ENCODE measurements at places on chromosomes 7 and 10.
A peak's percentile ranks its signal among the peaks of the same experiment; 100 is the strongest.

- no peak for DNase-seq
Measured at GRCh38 chr10:3241274-3241921, 68.8 kb upstream of the PITRM1 start.

- DNase-seq: no peak
Measured at GRCh38 chr7:24135003-24135817, 148.8 kb upstream of the NPY start.

- no peak for DNase-seq
Measured at GRCh38 chr7:120272701-120273475, at the start of gene KCND2. Gene KCND2, plus strand, starts transcription at chr7:120273175.

- no peak for DNase-seq
Measured at GRCh38 chr7:114865564-114865963, 56.3 kb upstream of the MDFIC start.

- peak; percentile 83 for DNase-seq
Measured at GRCh38 chr7:132251327-132251659, 325.0 kb downstream of the PLXNA4 start.

- DNase-seq: no peak
Measured at GRCh38 chr7:41125343-41125742, 577.5 kb downstream of the INHBA start.

DNA sequence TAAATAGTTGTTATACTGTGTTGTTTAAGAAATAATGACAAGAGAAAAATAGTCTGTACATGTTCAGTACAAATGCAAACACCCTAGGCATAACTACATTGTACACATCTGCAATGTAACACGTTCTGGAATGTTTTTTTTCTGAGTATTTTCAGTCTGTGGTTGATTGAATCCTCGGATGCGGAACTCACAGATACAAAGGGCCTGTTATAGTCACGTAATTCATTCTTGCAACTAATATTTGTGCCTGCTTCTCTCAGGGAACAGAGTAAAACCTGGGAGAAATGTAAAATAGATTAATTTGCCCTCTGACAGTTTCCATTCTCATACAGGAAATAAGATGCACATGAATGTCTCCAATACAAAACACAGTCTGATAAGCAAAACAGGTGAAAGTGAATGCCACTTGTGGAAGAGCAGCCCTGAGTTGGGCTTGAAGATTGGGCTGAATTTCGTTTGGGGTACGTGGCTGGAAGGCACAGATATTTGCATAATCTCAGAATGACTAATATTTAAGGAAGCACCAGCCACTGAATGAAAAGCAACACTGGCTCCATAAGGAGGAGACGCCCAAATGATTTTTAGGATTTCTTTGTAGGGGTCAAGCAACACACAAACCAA lies 19.1 kb downstream of the DENND2A start:
- no peak for DNase-seq

DNA sequence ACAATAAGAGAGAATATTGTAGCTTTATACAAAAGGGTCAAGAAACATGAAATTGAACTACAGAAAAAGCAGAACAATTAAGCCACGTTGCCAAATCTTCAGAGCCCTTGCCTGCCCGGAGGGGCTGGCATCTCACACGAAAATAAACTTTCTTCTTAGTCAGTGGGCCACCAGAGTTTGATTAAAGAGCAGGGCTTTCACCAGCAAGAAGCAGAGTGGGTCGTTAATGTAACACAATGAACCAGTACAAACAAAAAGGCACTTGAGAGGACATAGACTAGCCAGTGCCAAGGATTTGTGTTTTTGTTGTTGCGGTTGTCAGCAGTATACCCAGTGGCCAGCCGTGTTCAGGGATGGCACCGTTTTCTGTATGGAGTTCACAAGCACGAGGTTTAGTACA lies 155.4 kb downstream of the NRP1 start:
- DNase-seq: peak; percentile 24

- peak; percentile 31 for DNase-seq
Measured at GRCh38 chr7:2585446-2585845, 26.7 kb downstream of the IQCE start.

DNA sequence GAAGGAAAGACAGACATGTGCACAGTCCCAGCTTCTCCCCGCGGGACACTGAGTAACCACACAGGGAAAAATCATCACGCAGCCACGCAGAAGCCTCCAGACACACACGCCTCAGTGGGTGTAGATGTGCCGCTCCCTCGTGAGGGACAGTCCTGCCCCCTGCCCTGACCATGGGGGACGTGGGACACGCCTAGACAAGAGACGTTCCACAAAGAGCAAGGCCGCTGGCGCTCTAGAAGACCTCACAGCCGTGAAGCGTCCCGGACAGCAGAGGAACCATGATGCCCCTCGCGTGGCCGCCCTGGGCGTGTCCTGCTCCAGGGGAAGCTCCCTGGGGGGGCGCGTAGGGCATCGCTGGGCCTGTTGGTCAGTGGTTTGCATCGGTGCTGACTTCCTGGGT lies 210.8 kb downstream of the DNAJB6 start:
- DNase-seq: no peak

DNA sequence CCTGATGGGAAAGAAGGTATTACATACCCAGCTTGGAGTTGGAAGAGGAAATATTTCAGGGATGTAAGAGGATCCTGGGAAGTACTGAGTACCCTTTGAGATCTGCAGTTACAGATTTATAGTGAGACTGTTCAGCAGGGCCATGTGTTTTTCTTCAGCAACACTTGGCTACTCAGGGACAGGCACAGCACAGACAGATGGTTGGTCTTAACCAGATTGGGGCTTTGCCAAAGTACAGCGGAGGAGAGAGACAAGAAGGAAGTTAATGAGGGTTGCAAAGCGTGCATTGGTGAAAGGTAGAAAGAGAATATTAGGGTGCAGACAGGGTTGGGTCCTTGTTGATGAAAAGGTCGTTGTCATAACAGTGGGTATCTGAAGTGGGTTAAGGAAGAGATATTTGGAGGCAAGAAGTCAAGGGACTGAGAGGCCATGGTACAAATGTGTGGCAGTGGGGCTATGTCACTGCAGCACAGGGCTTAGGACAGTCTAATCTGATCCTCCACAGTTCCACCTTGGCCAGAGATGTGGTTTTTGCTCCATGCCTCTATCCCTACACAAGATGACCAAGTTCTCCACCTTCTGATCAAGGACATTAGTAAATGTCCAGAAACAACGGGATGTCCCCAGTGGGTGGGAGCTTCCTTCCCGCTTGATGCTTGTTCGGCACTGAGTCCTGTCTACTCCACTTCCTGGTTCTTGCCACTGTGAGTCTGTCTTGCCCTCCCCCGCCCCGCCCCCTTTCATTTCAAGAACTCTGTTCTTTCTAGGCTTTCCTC lies 18.9 kb upstream of the DNAJC1 start:
- DNase-seq: no peak
